ENCODE measurements at places on chromosomes 6 and 20. TPM values are rescaled to one million over a fixed set of nuclear protein-coding genes. Genes with fewer than 3 reads are reported as not detected.

DNA sequence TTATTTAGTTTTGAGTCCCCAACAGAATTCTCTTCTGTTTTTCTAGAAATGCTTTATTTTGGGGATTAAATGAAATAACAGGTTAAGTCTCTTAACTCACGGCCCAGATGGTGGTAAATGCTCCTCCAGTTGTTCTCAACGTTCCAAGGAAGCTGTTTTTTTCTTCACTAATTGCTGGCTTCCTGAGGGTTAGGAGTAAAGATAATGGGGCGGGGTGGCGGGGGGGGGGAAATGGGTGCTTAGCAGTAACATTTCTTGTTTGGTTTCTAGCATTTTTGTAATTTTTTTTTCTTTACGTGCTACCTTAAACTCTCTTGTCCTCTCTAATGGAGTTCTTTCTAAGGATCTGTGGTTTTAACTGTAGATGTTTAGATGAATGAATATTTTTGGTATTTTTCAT, 2.2 kb downstream of the SRSF3 start:
- peak overlapping the region; percentile 100 for H3K4me3 ChIP-seq
- H3K27me3 ChIP-seq: no peaks in the 10 kb centered on the region
- no peak for DNase-seq
- H3K4me1 ChIP-seq: peaks cover 58% of the 10 kb centered on the region

- H3K4me1 ChIP-seq: no peaks in the 10 kb centered on the region
- no peaks in the 10 kb centered on the region for H3K36me3 ChIP-seq
- peaks cover 27% of the 10 kb centered on the region for H3K27me3 ChIP-seq
- H3K27ac ChIP-seq: no peak overlapping the region
- no peak for DNase-seq
Measured at GRCh38 chr20:2619961-2620595, 32.4 kb upstream of the NOP56 start.

DNA sequence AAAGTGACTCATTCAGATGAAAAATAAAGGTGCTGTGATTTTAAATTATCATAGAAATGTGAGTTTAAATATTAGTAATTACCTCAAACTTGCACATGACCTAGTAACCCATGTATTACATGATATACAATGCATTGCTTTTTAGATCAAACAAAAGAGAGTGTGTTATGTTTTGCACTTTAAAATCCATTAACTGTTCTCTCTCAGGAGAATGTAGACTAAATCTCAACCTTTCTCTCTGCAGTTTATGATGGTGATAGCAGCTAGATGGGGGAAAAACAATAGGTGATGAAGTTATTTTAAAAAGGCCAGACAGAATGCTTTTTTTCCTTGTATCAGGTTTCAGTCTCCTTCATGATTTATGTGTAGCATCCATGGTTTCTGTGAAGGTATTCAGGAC, 404.4 kb upstream of the RNF217 start:
- H3K27me3 ChIP-seq: no peaks in the 10 kb centered on the region
- H3K27ac ChIP-seq: no peak overlapping the region
- DNase-seq: no peak
- H3K4me1 ChIP-seq: no peaks in the 10 kb centered on the region

- no peaks in the 10 kb centered on the region for H3K36me3 ChIP-seq
- H3K27me3 ChIP-seq: no peaks in the 10 kb centered on the region
- no peak overlapping the region for H3K27ac ChIP-seq
- DNase-seq: no peak
- H3K4me3 ChIP-seq: no peak overlapping the region
- H3K4me1 ChIP-seq: no peaks in the 10 kb centered on the region
Measured at GRCh38 chr6:135810486-135810885, 41.0 kb upstream of the PDE7B start.

PFDN4 gene
- total RNA-seq: 49.5 TPM

CALHM6 gene
- total RNA-seq: not detected

GRCh38 chr6:1614448-1615150, 4.9 kb downstream of the FOXC1 start:
- no peak for DNase-seq
- peak overlapping the region; percentile 89 for H3K4me3 ChIP-seq
- H3K27ac ChIP-seq: no peak overlapping the region
- no peaks in the 10 kb centered on the region for H3K4me1 ChIP-seq
- H3K27me3 ChIP-seq: no peaks in the 10 kb centered on the region

DNA sequence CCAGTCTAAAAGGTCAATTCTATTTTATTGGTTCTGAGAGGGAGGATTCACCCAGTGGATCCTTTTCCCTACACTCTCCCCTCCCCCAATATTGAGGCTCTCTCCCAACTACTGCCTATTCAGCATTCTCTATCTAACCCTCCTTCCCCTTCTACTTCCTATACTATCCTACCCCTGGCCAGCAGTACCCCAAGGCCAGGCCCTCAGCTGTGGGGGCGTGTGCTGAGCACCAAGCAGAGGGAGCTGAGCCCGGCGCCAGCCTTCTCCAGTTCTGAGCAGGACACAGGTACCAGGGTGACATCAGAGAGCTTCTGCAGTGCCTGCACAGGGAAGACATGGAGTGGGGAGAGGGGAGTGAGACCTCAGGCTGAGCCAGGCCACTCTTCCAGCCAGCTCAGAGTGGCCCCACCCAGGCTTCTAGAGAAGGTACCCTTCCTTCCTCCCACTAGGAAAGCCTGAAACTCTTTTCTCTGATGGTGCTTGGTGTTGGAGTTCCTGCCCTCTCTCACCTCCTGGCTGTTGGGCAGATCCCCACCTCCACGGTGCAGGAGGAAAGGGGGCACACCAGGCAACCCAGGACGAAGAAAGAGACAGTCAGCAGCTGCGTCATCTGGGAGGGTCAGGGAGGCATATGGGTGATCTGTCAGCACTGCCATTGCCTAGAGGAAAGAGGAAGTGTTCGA, 1.9 kb downstream of the DDAH2 start:
- H3K4me1 ChIP-seq: peaks cover 4% of the 10 kb centered on the region
- peaks cover 16% of the 10 kb centered on the region for H3K36me3 ChIP-seq
- no peak for DNase-seq
- H3K27ac ChIP-seq: no peak overlapping the region

OSTM1 gene
- 13.7 TPM for total RNA-seq

- peaks cover 28% of the 10 kb centered on the region for H3K4me1 ChIP-seq
Measured at GRCh38 chr6:132513831-132514545, 1.1 kb upstream of the STX7 start.

DNA sequence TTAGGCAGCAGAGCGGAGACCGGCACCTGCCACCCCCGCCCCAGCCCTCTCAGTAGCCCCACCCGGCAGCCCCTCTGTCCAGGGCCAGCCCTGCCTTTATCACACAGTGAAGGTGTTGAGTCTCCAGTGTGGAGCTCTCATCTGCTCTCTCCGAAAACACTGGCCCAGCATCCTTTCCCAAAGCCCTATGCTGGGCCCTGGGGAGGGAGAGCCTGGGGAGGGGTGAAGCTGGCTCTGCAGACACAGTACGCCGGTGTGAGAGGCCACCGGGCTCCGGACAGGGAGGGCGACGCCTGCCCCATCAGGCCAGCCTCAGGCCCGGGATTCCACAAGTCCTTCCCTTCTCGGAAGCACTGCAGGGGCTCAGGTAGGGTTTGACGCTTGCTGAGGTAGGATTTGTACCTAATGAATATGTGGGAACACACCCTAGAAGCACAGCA, 186.9 kb downstream of the ERMARD start:
- H3K4me1 ChIP-seq: no peaks in the 10 kb centered on the region
- H3K4me3 ChIP-seq: no peak overlapping the region
- no peak overlapping the region for H3K27ac ChIP-seq
- H3K36me3 ChIP-seq: no peaks in the 10 kb centered on the region
- peaks cover 96% of the 10 kb centered on the region for H3K27me3 ChIP-seq
- DNase-seq: no peak

DNA sequence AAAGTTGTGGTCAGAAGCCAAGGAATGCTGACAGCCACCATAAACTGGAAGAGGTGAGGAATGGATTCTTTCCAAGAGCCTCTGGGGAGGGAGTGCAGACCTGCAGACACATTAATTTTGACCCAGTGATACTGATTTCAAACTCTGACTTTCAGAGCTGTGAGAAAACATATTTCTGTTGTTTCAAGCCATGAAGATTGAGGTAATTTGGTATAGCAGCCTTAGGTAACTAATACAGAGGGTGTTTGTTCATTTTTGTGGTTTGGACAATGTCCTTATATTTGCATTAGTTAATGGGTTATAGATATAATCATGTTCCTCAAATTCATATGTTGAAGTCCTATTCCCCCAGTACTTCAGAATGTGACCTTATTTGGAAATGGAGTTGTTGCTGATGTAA, 85.4 kb upstream of the GTSF1L start:
- H3K27me3 ChIP-seq: no peaks in the 10 kb centered on the region
- H3K4me3 ChIP-seq: no peak overlapping the region
- no peaks in the 10 kb centered on the region for H3K4me1 ChIP-seq
- peak; percentile 42 for DNase-seq

DNA sequence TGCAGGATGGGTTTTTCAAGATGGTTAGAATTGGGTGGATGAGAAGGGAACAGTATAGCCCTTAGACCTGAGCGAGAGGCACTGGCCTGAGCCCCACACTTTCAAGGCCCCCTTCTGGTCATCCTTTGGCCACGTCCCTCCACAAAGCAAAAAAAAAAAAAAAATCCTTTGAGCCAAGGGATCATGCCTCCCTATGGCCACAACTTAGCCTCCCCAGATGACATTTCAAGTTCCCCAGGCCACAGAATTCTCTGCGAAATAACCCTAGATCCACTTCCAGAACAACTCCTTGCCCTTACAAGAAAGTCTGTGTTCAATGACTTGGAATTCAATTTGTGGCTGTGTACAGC, 30.4 kb downstream of the ELOVL2 start:
- no peaks in the 10 kb centered on the region for H3K36me3 ChIP-seq
- H3K4me3 ChIP-seq: no peak overlapping the region
- peaks cover 10% of the 10 kb centered on the region for H3K4me1 ChIP-seq
- H3K27ac ChIP-seq: no peak overlapping the region
- no peaks in the 10 kb centered on the region for H3K27me3 ChIP-seq

GABBR1 gene
- total RNA-seq: 43.6 TPM

GRCh38 chr6:110876170-110876773, 1.7 kb downstream of the AMD1 start:
- 0 out of 2 replicates have a peak, but pooled peaks cover 3% of the 10 kb centered on the region for H3K36me3 ChIP-seq
- H3K27ac ChIP-seq: peak overlapping the region; percentile 73
- H3K4me1 ChIP-seq: peaks cover 49% of the 10 kb centered on the region
- DNase-seq: peak; percentile 82
- H3K4me3 ChIP-seq: peak overlapping the region; percentile 90
- H3K27me3 ChIP-seq: no peaks in the 10 kb centered on the region

- H3K27me3 ChIP-seq: no peaks in the 10 kb centered on the region
- peak overlapping the region; percentile 100 for H3K4me3 ChIP-seq
- peaks cover 25% of the 10 kb centered on the region for H3K36me3 ChIP-seq
- H3K4me1 ChIP-seq: peaks cover 54% of the 10 kb centered on the region
- H3K27ac ChIP-seq: peak overlapping the region; percentile 70
Measured at GRCh38 chr20:56630086-56630493, 984 bp downstream of the TFAP2C start.

TSBP1 gene
- total RNA-seq: not detected

ARMH2 gene
- not detected for total RNA-seq

DNA sequence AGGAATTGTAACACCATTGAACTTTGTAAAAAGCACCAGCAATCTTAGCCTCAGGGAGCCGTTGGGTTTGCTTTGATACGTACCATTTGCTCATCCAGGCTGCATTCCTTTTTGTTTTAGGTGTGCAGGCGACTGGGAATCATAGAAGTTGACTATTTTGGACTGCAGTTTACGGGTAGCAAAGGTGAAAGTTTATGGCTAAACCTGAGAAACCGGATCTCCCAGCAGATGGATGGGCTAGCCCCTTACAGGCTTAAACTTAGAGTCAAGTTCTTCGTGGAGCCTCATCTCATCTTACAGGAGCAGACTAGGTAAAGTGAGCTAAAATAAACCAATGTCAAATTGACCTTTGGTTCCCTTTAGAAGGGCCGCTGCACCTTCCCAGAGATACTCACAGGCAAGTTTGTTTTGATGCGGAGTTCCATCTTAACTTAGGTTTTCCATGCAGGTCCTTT, 1.6 kb downstream of the MYLIP start:
- peak overlapping the region; percentile 91 for H3K4me3 ChIP-seq
- peak; percentile 62 for DNase-seq
- peak overlapping the region; percentile 87 for H3K27ac ChIP-seq
- H3K36me3 ChIP-seq: peaks cover 44% of the 10 kb centered on the region

MDC1 gene
- total RNA-seq: 72.9 TPM

DNA sequence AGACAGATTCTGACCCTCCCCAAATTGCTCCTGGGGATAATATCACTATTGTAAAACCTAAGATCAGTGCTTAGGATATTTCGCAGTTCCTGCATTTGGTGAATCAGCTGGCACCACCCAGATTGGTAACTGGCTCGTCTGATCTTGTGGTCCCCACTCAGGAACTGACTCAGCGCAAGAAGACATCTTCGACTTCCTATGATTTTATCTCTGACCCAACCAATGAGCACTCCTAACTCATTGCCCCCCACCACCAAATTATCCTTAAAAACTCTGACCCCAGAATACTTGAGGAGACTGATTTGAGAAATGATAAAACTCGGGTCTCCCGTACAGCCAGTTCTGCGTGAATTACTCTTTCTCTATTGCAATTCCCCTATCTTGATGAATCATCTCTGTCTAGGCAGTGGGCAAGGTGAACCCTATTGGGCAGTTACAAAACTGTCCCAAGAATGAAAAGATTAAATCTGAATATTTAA, 55.7 kb upstream of the PRND start:
- peak overlapping the region; percentile 79 for H3K27ac ChIP-seq
- peaks cover 36% of the 10 kb centered on the region for H3K4me1 ChIP-seq
- no peaks in the 10 kb centered on the region for H3K27me3 ChIP-seq
- no peaks in the 10 kb centered on the region for H3K36me3 ChIP-seq
- DNase-seq: peak; percentile 27
- peak overlapping the region; percentile 36 for H3K4me3 ChIP-seq

CALHM4 gene
- total RNA-seq: not detected

- 0 out of 2 replicates have a peak, but pooled peaks cover 7% of the 10 kb centered on the region for H3K27me3 ChIP-seq
- DNase-seq: no peak
- no peaks in the 10 kb centered on the region for H3K36me3 ChIP-seq
- H3K27ac ChIP-seq: no peak overlapping the region
- no peak overlapping the region for H3K4me3 ChIP-seq
Measured at GRCh38 chr6:162704001-162704400, 23.6 kb downstream of the PRKN start.

GRCh38 chr20:40931410-40932044, 97.1 kb upstream of the TOP1 start:
- no peak overlapping the region for H3K4me3 ChIP-seq
- no peaks in the 10 kb centered on the region for H3K36me3 ChIP-seq
- H3K27ac ChIP-seq: no peak overlapping the region
- DNase-seq: no peak
- peaks cover 44% of the 10 kb centered on the region for H3K27me3 ChIP-seq

- H3K4me3 ChIP-seq: no peak overlapping the region
- H3K4me1 ChIP-seq: peaks cover 13% of the 10 kb centered on the region
- H3K36me3 ChIP-seq: no peaks in the 10 kb centered on the region
- 0 out of 2 replicates have a peak, but pooled peaks cover 5% of the 10 kb centered on the region for H3K27me3 ChIP-seq
Measured at GRCh38 chr20:3727401-3728021, 5.0 kb upstream of the HSPA12B start.

SCGN gene
- total RNA-seq: not detected

- no peaks in the 10 kb centered on the region for H3K36me3 ChIP-seq
- no peak overlapping the region for H3K27ac ChIP-seq
- no peak overlapping the region for H3K4me3 ChIP-seq
- 0 out of 2 replicates have a peak, but pooled peaks cover 4% of the 10 kb centered on the region for H3K4me1 ChIP-seq
- DNase-seq: no peak
Measured at GRCh38 chr20:32019156-32019510, 8.9 kb downstream of the CCM2L start.

- peaks cover 26% of the 10 kb centered on the region for H3K4me1 ChIP-seq
- no peak for DNase-seq
- no peaks in the 10 kb centered on the region for H3K27me3 ChIP-seq
- no peaks in the 10 kb centered on the region for H3K36me3 ChIP-seq
- H3K4me3 ChIP-seq: no peak overlapping the region
- peak overlapping the region; percentile 39 for H3K27ac ChIP-seq
Measured at GRCh38 chr6:36368921-36369865, 18.3 kb downstream of the ETV7 start.

MYBL2 gene
- total RNA-seq: 152 TPM
